ENCODE measurements at places on chromosomes 5 and 9. TPM values are rescaled to one million over a fixed set of nuclear protein-coding genes. Genes with fewer than 3 reads are reported as not detected.

DNA sequence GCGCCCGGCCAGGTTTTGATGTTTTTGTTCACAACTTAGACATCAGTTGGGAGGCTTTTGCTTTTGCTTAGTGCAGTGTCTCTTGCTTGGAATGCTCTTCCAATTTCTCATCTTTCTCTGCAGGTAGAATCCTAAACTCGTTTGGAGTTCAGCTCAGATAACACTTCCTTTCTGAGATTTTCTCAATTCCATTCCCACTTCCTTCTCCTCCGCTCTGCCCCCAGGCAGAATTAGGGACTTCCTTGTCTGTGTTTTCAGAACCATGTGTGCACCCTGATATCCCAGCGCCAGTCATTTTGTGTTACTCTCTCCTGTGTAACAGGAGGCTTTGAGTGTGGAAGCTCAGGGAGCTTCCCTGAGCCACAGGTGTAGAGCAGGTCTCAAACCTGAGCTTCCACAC lies 171.0 kb downstream of the INSYN2B start:
- no peak for DNase-seq

DNA sequence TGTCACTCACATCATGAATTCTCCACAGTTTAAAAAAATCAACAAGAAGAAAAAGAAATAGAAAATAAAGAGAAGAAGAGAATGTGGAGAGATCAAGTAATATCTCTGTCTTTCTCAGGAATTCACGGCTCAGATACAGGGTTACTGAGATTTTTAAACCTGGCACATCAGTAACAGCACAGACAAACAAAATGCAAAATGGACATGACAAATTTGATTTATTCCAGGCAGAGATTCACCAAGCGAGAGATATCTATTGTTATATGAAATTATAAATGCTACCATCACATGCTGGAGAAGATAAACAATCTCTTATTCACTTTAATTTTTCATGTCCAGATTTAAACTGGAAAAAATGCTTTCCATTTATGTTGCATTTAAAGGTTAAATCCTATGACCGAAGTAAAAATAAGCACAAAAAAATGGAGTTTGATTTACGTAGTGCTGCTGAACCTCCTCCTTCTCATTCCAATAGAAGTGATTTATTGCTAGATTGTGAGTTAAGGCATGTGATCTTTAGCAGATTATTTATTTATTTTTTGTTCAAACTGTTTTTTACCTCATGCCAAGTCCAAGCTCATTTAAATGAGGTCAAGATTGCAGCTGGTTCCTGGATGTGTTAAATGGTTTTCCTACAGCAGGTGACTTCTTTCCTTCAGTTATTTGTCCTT lies 926.4 kb downstream of the MAT2B start:
- no peak for DNase-seq

GRCh38 chr9:9499546-9499945 lies 1113.3 kb downstream of the PTPRD start:
- no peak for DNase-seq

GRCh38 chr5:95739857-95740256 lies 8.7 kb downstream of the RHOBTB3 start:
- DNase-seq = no peak

- no peak for DNase-seq
These were observed 452.1 kb downstream of the EFNA5 start for GRCh38 chr5:107218457-107219193.

The AOPEP gene
- polyA plus RNA-seq = 36.1 TPM

The CDC25C gene
- 2.4 TPM for polyA plus RNA-seq

The KCNT1 gene
- 16.8 TPM for polyA plus RNA-seq

DNA sequence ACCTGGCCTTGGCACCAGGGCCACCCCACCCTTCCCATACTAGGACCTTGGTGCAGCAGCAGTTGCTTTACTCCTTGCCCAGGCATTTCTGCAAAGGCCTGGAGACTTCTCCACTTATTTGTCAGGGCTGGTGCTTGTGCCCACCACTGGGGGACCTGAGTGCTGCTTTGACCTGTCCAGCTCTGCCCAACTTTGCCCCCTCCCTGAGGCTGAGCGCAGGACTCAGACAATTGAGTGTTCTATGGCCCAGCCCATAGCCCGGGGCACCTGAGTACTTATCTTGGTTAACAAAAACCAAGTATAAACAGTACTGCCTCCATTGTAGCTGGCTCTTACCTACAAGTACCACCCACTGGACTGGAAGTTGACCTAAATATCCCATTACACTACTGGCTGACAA lies 406.1 kb upstream of the CHD1 start:
- no peak for DNase-seq

- DNase-seq = peak; percentile 22
These were observed 17.4 kb downstream of the FRMPD1 start for GRCh38 chr9:37668116-37668601.

DNA sequence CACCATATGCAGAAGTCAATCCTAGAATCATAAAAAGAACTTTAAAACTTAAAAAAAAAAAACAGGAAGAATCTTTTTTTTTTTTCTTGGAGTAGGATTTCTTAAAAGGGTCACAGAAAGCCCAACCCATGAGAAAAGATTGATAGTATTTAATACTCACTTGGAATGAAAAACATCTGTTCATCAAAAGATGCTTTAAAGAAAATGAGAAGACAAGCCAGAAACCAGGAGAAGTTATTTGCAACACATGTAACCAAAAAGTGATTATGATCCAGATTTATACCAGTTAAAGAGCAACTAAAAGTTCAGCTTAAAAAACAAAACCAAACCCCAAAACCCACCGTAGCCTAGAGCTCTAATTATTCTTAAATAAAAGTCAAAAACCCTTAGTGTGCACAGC lies 69.3 kb downstream of the TLE4 start:
- no peak for DNase-seq

The RASGEF1C gene
- polyA plus RNA-seq = 4.9 TPM

GRCh38 chr5:37120270-37120669 lies 128.9 kb downstream of the CPLANE1 start:
- DNase-seq = no peak

- DNase-seq = peak; percentile 85
These were observed 58.3 kb downstream of the PFDN1 start for GRCh38 chr5:140244525-140245025.

The ENHO gene
- polyA plus RNA-seq = 4.3 TPM

GRCh38 chr5:33973271-33973670 lies 11.2 kb downstream of the SLC45A2 start:
- DNase-seq = no peak

The GAS1 gene
- polyA plus RNA-seq = 63.8 TPM

The TRMT10B gene
- 11.3 TPM for polyA plus RNA-seq

GRCh38 chr9:87658511-87658910 lies 67.4 kb upstream of the CTSL start:
- no peak for DNase-seq

DNA sequence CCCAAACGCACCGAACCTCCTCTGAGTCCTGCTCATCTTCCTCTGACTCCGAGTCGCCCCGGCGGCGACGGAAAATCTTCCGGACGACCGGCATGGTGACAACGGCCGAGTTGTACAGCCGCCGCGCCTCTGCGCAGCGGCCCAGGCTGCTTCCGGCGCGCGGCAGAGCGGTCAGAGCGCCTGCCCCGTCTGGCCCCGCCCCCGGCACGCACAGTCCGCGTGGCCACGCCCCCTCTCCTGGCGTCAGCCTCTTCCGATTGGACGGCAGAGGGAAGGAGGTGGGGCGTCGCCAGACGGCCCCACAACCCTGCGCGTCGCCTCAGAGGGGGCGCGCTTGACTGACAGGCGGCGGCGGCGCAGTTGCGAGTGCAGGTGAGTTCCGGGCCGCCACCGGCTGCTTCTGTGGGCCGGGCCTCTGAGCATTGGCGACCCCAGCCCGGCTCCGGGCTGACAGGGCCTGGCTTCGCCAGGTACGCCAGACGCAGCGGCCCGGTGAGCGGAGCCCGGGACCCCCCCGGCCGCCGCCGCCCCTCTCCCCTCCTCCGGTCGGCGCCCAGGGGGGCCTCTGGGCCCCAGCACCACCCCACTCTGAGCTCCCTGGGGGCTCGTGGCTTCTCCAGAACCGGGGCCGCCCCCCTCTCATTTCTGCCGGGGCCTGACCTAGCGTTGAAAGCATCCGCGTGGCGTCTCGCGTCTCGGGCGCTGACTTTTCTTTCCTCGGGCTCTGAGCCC lies at the start of the genes C9orf78 and USP20:
C9orf78 (minus strand) TSS at position 148 of the 732 bp plus-strand sequence; CDS start at position 94, 54 bp downstream.
USP20 (plus strand) TSS at position 331 of the 732 bp plus-strand sequence. CDS start 17,098 bp downstream, outside the sequence.
- DNase-seq = peak; percentile 98

The IL5 gene
- not detected for polyA plus RNA-seq

GRCh38 chr5:145829708-145830361 lies 5.3 kb downstream of the PRELID2 start:
- no peak for DNase-seq

The IQGAP2 gene
- polyA plus RNA-seq = 6.6 TPM

GRCh38 chr9:112050544-112051475 lies 124.3 kb downstream of the SUSD1 start:
- peak; percentile 92 for DNase-seq

The SPATA31A3 gene
- polyA plus RNA-seq = not detected

- DNase-seq = no peak
These were observed 106.2 kb upstream of the TXNDC8 start for GRCh38 chr9:110443866-110444220.

DNA sequence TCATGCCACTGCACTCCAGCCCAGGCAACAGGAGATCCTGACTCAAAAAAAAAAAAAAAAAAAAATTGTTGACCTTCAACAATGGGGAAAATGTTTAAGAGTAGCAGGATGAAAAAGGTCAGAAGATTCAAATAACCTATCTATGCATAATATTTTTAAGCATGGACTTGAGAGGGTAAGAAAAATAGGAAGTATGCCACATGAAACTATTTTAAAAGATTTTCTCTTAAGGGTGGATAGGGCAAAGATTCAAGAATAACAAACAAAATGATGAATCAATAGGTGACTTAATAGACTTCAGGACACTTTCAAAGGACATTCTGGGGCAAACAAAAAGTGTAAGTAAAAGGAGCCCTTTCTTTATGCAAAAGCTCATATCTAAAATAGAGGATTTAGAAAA lies 3.2 kb downstream of the TEX48 start:
- no peak for DNase-seq

GRCh38 chr5:147481874-147482705 lies 27.8 kb downstream of the DPYSL3 start:
- no peak for DNase-seq

The PCDHA12 gene
- 0.06 TPM for polyA plus RNA-seq

The SLC25A48 gene
- 0.43 TPM for polyA plus RNA-seq

DNA sequence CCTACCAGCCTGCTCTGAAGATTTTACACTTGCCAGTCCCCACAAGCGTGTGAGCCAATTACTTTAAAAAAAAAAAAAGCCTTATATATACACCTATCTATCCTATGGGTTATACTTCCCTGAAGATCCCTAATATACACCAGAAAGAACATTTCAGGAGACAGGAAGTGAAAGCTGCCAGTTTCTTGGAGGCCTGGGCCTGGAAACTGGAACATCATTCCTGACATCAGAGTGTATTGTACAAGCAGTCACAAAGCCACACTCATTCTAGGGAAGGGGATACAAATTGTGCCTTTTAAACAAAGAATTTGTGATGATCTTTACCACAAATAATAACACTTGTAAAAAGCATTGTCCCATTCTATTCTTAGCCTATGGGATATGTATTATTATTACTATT lies 98.3 kb upstream of the FBN2 start:
- DNase-seq = no peak

- DNase-seq = no peak
These were observed 11.3 kb downstream of the TLR4 start for GRCh38 chr9:117715411-117715989.

DNA sequence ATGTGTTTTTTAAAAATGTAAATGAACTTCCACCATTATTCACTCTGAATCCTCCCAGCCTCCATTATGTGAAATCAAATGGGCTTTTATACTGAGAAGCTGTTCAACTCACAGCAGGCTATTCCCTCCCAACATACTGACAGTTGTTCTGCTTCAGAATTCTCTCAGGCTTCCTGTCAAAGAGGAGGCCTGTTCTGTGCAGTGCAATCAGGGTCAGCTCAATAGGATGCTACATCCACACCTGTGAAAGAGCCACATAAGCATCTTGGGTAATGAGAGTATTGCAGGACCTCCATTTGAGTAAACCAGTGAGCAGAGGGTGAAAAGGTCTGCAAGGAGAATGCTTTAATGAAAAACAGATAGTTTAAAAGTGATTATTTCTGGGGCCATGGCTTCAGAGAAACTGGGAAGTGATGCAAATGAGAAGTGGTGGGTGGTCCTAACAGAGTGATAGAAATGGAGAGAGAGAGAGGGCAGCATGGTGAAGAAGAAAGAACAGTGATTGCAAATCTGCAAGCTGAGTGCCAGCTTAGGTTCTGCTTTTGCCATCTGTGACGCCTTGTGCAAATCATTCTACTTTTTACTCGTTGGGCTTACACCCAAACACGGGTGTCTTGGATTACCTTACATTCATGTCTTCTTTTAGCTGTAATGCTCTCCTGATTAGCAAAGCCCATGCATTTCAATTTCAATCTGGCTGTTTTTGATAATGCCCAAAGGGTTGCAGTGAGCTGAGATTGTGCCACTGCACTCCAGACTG lies 202.5 kb upstream of the NMUR2 start:
- DNase-seq = no peak

DNA sequence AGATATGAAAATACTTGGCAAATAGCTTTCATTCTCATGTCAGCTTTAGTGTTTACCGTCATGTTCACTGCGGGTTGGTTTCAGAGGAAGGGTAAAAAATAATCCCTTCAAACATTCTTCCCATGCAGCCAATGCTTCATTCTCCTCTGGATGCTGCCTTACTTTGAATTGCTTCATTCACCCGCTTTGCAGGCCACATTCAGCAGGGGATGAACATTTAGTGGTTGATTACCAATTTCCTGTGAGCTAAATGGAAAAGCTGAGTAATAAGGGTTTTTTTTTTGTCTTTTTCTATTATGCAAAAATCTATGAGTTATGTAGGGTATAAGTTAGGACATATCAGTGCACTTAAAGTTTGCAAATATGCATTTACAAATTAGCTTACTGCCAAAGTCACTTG lies 96.3 kb upstream of the MEF2C start:
- no peak for DNase-seq

The NEUROG1 gene
- polyA plus RNA-seq = not detected

The TLX3 gene
- not detected for polyA plus RNA-seq

The SLC6A3 gene
- polyA plus RNA-seq = not detected

DNA sequence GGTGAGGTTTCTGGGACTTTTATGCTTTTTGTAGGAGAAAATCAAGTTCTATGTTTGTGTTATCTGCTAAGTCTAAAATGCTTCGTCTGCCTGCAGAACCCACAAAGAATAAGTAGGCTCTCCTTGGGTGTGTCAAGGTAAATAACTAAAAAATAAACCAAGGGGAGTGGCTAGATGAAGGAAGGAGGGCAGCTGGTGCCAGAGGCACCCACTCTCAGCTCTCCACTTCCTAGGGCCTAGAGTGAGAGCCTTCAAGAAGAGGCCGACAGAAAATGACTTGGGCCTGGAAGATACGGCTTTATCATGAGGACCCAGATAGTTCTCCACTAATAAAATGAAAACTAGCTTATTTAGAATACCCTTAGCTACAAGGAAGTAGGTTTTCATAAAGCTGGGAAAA lies 147.4 kb downstream of the CDK5RAP2 start:
- no peak for DNase-seq

The CARTPT gene
- polyA plus RNA-seq = not detected

DNA sequence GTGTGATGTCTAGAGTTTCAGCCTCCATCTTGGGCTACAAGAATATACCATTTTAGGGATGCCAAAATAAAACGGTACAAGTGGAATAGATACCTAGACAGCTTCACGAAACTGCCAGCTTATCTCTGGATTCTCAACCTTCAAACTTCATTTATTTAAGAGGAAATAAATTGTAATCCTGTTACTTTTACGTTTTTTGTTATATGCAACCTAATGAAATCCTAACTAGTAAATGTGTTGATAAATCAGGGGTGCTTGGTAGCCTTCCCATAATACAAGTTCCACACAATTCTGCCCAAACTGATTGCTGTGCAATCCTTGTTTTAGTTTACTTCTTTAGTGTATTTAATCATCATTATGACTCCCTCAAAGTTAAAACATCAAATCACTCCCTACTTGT lies 75.5 kb downstream of the SSBP2 start:
- DNase-seq = no peak

All from hindlimb muscle (tissue), 1 donor.